GM23248 (cell line): ENCODE measurements at places on chromosomes 3 and 15.
A peak's percentile ranks its signal among the peaks of the same experiment; 100 is the strongest.

DNA sequence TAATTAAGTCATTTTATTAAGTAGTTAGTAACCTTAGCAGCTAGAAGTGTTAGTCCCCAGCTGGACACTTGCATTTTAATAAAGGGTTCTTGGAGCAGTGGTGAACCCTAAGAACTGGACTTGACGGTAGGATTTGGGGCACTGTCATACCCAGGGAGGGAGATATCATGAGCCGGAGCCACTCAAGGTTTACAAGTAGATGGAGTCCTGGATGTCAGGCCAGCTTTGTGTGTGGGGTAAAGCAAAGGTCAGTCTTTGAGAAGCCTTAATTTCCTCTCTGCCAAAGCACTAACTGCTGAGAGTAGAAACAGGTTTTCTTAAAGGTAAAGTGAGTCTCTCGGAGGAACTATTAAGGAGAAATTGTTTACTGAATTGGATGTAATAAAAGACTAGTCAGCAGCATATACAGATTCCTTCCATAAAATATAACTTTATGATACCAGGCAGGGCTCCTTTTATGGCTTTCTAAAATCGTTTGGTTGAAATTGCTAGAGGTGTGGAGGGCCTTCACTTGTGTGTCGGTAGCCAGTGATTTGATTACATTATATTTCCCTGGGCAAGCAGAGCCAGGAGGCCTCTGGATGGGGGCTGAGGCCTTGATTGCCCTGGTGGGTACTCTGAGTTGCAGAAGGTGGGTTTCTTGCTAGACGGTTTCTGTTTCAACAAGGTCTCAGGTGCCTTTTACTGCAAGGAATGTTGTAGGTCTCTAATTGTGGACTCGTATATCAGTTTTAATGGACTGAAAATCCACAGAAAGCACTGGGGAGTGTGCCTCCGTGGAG, 23.1 kb downstream of the SQOR start:
- DNase-seq: no peak

DNA sequence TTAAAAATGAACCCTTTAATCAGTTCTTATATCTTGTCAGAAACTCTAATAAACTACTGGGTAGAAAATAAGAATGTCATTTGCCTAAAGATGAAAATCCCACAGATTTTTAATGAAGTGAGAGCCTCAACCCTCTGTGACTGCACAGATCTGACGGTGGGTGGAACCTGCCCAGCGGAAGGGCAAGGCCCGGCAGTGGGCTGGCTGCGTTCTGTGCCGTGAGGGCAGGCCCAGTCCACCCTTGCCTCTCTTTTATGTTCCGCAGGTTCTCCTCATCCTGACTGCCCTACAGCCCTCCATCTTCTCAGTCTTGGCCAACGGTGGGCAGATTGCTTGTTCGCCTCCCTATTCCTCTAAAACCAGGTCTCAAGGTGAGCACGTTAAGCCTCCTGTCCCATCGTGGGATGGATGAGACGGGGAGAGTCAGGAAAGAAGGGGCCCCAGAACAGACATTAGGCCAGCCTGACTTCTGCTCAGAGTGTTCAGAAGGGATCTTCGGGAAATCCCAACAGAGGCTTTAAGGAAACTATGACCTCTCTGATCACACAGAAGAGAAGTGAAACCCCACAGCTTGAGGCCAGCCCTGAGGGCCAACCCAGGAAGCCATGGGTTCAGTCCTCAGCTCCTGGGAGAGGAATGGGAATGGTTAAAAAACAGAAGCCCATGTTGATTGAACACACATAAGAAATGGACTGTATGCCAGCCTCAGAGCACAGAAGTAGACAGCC, 16.0 kb downstream of the SLC51A start:
- DNase-seq: no peak

- DNase-seq: no peak
Observed at GRCh38 chr15:45137703-45138102, 7.9 kb downstream of the DUOX1 start.

DNA sequence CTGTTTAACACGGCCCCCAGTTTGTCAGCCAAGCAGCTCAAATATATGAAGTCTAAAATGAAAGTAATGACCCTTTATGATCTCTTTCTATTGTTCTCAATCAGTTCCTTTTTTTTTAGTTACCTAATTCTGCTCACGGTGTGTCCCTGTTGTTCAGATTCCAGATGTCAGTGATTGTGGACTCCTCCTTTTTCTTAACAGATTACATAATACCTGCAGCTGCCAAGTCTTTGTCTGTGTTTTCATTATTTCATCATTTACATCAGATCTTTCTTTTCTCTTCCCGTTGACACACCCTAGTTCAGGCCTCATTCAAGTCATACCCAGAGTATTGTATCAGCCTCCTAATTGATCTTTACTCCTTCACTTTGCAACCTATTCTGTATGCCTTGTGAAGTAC, 56.1 kb upstream of the SKIL start:
- DNase-seq: peak; percentile 73

GRCh38 chr3:40118091-40118490, 191.4 kb upstream of the EIF1B start:
- DNase-seq: peak; percentile 22

DNA sequence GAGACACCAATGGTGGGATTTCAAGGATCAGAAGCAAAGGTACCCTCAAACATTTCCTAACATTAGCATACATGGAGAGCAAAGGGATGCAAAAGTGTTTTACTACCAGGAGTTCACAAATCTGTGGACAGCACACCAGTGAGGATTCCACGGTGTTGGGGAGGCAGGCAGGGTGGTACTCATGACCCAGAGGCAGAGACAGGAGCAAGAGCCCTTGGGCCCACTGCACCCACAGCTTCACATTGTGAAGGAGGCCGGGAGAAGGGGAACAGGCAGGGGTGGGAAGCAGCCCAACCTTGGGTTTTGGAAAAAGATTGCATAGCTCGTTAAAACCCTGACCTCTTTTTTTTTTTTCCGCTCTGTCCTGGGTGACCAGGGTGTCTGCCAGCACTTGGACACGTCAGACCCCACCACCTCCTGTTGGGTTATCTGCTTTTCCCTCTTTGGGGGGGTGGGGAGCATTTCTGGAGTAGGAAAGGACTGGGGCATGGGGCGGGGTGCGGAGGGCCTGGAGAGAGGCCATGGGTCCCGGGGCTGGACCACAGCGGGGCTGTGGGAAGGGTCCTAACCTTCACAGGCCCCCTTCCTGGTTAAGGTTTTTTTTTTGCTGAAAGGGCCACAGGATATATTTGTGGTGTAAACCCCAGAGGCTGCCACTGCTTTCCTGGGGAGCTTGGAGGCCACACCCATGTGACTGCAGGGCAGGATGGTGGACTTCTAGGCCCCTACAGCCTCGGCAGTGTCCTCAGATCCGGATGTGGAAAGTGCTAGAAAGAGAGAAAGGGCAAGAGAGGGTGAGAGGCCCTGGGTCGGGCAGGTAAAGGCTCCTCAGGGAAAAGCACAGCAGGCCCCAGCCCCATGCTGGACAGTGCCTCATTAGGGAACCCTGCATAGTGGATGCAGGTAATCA, 12.5 kb downstream of the SH2D7 start:
- DNase-seq: no peak

DNA sequence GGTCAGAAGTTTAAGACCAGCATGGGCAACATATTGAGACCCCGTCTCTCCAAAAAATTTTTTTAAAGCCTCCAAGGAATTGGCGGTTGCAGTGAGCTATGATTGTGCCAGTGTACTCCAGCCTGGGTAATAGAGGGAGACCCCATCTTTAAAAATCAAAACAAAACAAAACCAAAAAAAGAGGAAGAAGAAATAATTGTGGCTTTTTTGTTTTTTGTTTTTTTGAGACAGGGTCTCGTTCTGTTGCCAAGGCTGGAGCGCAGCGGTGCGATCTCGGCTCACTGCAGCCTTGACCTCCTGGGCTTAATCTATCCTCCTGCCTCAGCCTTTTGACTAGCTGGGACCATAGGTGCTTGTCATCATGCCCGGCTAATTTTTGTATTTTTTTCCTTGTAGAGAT, 4.5 kb upstream of the SLC30A4 start:
- DNase-seq: no peak
